ENCODE measurements at places on chromosomes 3 and 15. TPM values are rescaled to one million over a fixed set of nuclear protein-coding genes. Genes with fewer than 3 reads are reported as not detected.

DNA sequence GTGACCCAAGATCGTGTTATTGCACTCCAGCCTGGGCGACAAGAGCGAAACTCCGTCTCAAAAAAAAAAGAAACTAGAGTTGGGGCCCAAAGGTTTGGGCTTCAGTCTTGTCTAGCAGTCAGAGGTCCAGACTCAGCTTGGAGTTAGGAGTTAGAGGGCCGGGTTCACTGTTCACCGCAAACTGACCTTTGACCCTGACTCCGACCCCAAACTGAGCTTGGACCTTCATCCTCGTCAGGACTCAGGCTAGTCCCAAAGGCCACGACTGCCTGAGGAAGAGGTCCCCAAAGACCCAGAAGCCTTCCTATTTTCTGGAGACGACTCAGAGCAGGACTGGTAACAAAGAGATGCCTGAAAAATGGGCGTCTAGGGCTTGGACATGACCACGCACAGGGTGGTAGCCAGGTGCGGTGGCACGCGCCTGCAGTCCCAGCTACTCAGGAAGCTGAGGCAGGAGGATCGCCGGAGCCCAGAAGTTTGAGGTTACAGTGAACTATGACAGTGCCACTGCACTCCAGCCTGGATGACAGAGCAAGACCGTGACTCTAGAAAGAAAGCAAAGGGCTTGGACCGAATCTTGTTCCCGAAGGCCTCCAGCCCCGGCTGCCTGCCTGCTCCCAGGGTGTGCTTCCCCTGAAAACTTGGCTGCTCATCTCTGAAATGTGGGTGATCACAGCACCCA lies 22.8 kb upstream of the RPL29 start:
- no peak for DNase-seq

- DNase-seq = no peak
Observed at GRCh38 chr3:182631183-182632076, 161.9 kb upstream of the ATP11B start.

DNA sequence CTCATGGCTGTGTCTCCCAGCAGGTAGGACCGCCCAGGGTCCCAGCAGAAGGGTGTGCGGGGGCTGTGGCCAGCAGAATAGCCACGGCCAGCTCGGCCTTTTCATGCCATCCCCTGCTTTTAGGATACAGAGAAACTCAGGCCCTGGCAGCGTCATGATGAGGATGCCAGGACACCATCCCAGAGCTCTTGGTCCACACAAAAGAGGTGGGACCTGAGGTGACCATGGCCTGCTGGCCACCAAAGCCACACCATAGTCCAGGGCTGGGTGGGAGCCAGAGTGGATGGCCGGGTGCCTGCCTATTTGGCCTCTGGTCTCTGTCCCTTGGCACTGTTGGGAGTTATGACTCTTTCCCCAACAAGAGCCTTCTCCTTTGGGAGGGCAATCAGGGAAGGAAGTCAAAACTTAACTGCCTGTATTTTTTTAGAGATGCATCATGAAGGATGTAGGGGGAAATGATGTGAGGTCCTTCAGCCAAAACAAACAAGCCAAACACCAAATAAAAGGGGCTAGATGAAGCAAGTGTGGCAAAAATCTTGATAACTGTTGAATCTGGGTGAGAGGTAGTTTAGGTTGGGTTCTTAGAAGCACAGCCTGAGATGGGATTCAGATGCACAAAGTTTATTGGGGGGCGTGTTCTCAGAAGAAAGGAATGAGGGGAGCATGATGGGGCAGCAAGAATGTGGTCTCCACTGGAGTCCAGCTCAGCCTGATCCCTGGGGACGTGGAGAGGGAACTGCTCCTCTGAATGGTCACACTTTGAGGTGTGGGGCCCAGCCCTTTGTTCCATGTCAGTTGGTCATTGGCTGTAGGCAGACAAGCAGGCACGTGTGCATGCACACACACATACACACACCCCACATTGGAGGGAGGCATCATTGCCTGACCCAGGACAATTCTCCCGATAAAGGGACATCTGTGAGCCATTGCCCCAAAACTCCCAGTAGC lies 33.2 kb downstream of the SMAD6 start:
- no peak for DNase-seq

GOLGA8O gene
- polyA plus RNA-seq = 0.19 TPM

MINAR1 gene
- 0.58 TPM for polyA plus RNA-seq

All from fibroblast of lung (primary cell).